ENCODE measurements at places on chromosomes 4 and X. TPM values are rescaled to one million over a fixed set of nuclear protein-coding genes. Genes with fewer than 3 reads are reported as not detected.
A peak's percentile ranks its signal among the peaks of the same experiment; 100 is the strongest.

NXF2B gene
- not detected for total RNA-seq

- H3K27me3 ChIP-seq: no peaks in the 10 kb centered on the region
- H3K36me3 ChIP-seq: peaks cover 33% of the 10 kb centered on the region
- H3K27ac ChIP-seq: no peak overlapping the region
- H3K4me1 ChIP-seq: peaks cover 38% of the 10 kb centered on the region
- no peak for DNase-seq
- H3K4me3 ChIP-seq: no peak overlapping the region
These were observed 130.9 kb downstream of the AFAP1 start for GRCh38 chr4:7808752-7809151.

DNA sequence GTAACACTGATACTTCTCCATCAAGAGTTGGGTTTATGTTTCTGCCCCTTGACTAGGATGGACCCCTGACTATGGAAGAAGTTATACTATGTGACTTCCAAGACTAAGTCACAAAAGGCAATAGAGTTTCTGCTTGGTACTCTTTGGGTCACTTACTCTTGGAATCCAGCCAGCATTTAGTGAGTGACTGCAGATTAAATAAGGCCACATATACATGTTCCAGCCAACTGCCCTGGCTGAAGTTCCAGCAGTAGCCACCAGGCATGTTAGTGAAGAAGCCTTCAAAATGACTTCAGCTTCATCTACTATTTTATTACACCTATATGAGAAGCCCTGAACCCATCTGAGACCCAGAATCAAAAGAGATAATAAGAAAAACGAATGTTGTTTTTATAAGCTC lies 524.0 kb downstream of the DMD start:
- no peaks in the 10 kb centered on the region for H3K4me1 ChIP-seq
- no peak for DNase-seq
- H3K4me3 ChIP-seq: no peak overlapping the region
- H3K36me3 ChIP-seq: no peaks in the 10 kb centered on the region
- no peaks in the 10 kb centered on the region for H3K27me3 ChIP-seq

GRCh38 chr4:8082517-8083055 lies 76.0 kb downstream of the ABLIM2 start:
- peaks cover 43% of the 10 kb centered on the region for H3K27me3 ChIP-seq
- no peaks in the 10 kb centered on the region for H3K4me1 ChIP-seq
- H3K27ac ChIP-seq: no peak overlapping the region

DNA sequence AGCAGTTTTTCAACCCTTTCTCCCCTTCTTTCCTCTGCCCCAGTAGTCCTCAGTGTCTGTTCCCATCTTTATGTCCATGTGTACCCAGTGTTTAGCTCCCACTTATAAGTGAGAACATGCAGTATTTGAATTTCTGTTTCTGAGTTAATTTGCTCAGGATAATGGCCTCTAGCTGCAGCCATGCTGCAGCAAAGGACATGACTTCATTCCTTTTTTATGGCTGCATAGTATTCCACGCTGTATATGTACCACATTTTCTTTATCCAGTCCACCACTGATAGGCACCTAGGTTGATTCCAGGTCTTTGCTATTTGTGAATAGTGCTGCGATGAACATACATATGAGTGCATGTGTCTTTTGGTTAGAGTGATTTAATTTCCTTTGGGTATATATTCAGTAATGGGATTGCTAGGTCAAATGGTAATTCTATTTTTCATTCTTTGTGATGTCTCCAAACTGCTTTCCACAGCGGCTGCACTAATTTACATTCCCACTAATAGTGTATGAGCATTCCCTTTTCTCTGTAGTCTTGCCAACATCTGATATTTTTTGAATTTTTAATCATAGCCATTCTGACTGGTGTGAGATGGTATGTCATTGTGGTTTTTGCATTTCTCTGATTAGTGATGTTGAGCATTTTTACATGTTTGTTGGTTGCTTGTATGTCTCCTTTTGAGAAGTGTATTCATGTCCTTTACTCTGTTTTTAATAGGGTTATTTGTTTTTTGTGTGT lies 54.6 kb upstream of the ANK2 start:
- DNase-seq: no peak
- H3K4me1 ChIP-seq: peaks cover 8% of the 10 kb centered on the region
- H3K27me3 ChIP-seq: no peaks in the 10 kb centered on the region
- H3K36me3 ChIP-seq: no peaks in the 10 kb centered on the region
- no peak overlapping the region for H3K4me3 ChIP-seq
- H3K27ac ChIP-seq: no peak overlapping the region

MAPK10 gene
- total RNA-seq: 2.9 TPM

GNL3L gene
- 67.5 TPM for total RNA-seq

DNA sequence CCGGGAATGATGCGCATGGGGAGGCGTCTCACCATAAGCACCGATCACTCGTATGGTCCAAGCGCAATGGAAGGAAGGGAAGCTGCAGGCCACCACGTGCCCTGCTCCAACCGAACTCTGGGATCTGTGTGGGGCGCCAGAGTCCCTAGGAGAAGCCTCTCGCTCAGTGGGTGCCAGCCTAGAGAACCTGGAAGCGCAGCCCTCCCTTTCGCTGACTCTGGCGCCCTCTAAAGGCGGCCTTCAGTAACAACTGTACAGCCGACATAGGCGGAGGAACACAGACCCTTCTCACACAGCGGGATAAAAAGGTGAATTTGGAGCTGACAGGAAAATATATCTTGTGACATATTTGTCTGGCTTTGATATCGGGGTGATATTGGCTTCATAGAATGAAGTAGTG lies 76.0 kb downstream of the INTS6L start:
- no peaks in the 10 kb centered on the region for H3K36me3 ChIP-seq
- peak; percentile 20 for DNase-seq
- no peaks in the 10 kb centered on the region for H3K27me3 ChIP-seq
- no peak overlapping the region for H3K4me3 ChIP-seq
- no peaks in the 10 kb centered on the region for H3K4me1 ChIP-seq

DNA sequence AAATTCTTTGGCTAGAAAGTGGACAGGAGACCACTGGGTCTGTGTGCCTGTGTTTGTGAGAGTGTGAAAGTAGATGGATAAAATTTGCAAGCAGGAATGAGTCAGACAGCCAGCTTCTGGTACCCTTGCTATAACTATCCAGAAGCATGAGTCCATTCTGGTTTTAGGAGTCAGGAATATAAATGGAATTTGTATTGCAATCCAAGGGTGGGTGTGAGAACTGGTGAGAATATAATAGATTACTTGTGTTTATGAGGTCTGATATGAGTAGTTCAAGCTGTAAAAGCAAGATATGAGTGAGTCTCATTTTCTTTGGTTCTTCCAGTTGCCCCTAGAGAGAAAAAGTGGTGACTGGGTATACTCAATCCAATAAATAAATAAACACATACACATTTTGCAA lies 212.7 kb upstream of the TAPT1 start:
- H3K4me1 ChIP-seq: peaks cover 9% of the 10 kb centered on the region
- H3K4me3 ChIP-seq: no peak overlapping the region
- H3K27me3 ChIP-seq: peaks cover 40% of the 10 kb centered on the region
- no peaks in the 10 kb centered on the region for H3K36me3 ChIP-seq
- H3K27ac ChIP-seq: no peak overlapping the region

DNA sequence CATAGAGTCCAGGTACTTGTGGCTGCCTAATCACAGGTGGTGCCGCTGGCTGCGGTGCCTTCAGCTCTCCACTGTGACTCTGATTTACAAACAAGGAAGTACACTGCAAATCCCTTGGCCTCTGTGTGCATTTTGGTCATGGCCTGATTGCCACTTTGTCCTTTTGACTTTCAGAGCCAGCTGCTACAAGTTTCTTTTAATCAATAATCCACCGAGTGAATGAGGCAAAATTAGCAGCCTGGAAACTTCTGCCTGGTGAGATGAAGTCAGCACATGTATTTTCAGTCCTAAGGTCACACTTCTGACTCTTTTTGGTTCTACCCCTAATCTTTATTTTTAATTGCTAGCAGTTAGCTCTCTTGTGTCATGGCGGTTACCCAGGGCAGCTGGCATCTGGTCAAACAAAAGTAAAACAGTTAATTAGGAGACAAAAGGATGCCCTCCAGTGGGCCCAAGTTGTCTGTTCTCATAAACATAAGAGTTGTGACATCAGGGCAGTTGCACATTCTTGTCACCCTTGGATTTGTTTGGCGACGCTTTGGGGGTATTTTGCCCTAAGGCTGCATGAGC lies 62.3 kb upstream of the LNX1 start:
- peaks cover 27% of the 10 kb centered on the region for H3K4me1 ChIP-seq
- no peaks in the 10 kb centered on the region for H3K36me3 ChIP-seq
- no peak overlapping the region for H3K27ac ChIP-seq
- no peak overlapping the region for H3K4me3 ChIP-seq

IL13RA2 gene
- not detected for total RNA-seq

DNA sequence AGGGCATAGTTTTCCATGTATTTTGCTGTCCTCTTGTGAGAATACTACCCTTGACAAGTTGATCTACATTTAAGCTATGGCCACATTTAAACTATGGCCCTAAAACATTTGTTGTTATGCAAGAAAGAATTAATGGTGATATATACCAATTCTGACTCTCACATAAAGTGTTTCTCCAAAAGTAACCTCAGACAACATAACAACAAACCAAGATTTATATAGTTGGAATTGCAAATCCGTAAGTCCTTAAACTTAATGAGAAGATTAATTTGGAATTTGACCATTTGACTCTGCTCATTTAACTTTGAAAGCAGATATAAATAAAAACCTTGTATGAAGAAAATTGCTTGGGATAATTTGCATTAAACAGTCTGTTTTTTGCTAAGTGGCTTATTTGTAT lies 38.9 kb downstream of the RUFY3 start:
- no peak for DNase-seq
- H3K4me3 ChIP-seq: no peak overlapping the region
- no peaks in the 10 kb centered on the region for H3K4me1 ChIP-seq
- H3K27me3 ChIP-seq: no peaks in the 10 kb centered on the region
- H3K27ac ChIP-seq: no peak overlapping the region

DNA sequence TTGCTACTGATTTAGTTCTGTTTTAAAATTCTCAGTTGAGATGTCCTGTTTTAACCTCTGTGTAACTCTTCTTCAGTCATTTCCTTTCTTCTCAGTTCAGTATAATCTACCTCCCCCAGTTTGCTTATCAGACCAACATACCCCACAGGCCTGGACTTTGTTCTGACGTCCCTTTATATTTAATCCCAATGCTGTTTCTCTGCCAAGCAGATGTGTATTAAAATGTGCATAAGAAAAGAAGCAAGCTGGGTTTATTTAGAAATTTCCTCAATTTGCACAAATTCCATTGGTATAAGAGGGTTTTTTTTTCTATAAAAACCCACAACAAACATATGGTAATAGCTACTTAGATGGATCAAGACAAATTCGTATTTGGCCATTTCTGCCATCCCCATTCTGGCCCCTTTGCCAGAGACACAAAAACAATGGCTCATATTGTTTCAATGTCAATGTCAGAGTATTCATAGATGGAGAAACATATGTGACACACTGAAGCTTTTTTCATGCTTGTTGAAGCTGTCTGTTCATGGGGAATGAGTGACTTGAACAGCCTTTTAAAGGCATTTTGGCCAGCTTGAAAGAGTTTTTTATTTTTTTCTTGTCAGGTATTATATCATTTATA lies 24.5 kb downstream of the HCCS start:
- H3K27ac ChIP-seq: no peak overlapping the region
- H3K4me3 ChIP-seq: no peak overlapping the region
- no peaks in the 10 kb centered on the region for H3K36me3 ChIP-seq
- H3K27me3 ChIP-seq: no peaks in the 10 kb centered on the region

- H3K4me3 ChIP-seq: peak overlapping the region; percentile 41
- H3K36me3 ChIP-seq: no peaks in the 10 kb centered on the region
- peak; percentile 45 for DNase-seq
These were observed 215.3 kb downstream of the MID1IP1 start for GRCh38 chrX:39016556-39016955.

DNA sequence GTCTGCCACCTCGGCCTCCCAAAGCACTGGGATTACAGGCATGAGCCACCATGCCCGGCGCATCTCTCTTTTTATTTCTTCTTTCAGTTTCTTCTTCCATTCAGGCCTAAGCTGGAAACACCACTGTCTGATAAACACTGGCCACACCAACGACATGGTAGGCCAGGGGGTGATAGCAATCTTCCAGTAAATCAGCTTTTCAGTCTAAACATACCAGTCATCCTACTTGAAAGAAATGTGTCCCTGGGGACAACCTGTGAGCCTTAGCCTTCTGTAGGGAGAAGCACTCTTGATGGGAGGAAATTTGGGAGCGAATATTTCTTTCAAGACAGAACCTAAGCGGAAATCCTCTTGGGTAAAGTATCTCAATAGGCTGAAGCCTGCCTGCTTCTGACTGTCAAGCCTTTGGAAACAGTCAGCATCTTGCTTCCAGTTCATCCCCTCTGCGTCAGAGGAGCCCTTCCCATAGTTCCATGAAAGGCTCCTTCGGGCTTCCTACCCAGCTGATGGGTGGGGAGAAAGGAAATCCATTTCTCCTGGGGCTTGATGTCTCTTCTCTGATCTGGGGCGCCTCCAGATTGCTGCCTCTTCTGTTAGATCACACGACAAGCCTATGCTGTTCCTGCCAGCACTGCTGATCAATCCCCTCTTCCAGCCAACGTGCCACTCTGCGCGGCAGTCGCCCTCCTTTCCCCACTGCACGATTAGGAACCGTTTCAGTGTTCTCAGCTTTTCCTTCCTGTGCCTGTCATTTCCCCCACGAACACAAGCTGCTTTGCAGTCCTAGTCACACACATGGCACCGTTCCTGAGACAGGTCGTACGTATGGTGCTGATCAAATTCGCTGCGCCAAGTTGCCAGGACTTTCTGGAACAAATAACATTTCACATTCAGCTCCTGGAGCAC lies 49.5 kb upstream of the CBR4 start:
- DNase-seq: no peak
- no peak overlapping the region for H3K4me3 ChIP-seq
- no peaks in the 10 kb centered on the region for H3K27me3 ChIP-seq

GRCh38 chr4:2091990-2092668 lies 33.0 kb downstream of the NAT8L start:
- H3K36me3 ChIP-seq: no peaks in the 10 kb centered on the region
- H3K4me1 ChIP-seq: no peaks in the 10 kb centered on the region
- no peak for DNase-seq
- peaks cover 12% of the 10 kb centered on the region for H3K27me3 ChIP-seq

DNA sequence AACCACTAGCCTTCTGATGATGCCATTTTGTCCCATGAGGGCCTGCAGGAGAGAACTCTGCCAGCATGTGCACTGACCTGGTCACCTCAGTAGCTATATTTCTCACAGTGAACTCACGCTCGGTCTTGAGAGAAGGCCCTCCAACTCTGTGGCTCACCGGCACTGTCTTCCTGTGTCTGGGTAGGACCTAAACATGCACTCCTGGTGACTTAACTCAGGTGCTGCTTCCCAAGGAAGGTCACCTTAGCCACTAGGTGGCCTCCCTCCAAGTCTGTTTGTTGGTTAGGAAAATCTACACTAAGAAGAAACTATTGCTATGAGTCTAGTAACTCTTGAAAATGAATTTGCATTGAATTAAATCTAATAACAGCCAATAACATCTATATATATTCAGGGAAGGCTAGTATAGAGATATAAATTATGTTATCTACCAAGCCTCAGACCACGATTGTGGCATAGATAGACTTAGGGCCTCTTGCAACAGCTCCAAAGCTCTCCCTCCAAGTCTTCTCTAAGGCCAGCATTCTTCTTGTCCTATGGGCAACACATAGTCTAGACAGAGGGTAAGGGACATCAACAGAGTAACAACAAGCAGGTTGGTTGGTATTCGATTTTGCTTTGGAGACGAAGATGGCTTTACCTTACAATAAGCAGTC lies 24.7 kb downstream of the TLR10 start:
- DNase-seq: peak; percentile 16
- H3K4me1 ChIP-seq: no peaks in the 10 kb centered on the region
- H3K27ac ChIP-seq: no peak overlapping the region
- no peak overlapping the region for H3K4me3 ChIP-seq
- no peaks in the 10 kb centered on the region for H3K36me3 ChIP-seq
- H3K27me3 ChIP-seq: no peaks in the 10 kb centered on the region

GRCh38 chr4:53100501-53101190 lies 238.5 kb downstream of the RASL11B start:
- H3K4me3 ChIP-seq: no peak overlapping the region
- no peak overlapping the region for H3K27ac ChIP-seq
- no peaks in the 10 kb centered on the region for H3K36me3 ChIP-seq
- H3K4me1 ChIP-seq: no peaks in the 10 kb centered on the region
- H3K27me3 ChIP-seq: no peaks in the 10 kb centered on the region
- DNase-seq: no peak
